ENCODE measurements at places on chromosomes 2 and 18.

DNA sequence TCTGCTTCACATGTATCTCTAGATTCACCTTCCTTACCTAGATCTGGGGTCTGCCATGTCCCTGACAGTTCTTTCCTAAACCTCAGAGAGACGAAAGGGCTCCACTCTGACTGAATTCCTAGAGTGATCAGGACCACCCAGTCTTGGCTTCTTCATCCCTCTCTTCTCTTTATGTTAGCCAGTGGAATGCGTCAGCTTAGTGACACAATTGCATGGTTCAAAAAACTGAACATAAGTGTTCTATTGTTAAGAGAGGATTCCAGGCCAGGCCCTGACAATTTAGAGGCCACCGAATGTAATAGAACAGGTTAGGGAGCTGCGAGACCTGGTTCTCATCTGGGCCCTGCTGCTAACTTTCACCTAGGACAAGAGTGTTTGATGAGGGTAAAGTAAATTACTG is 10.0 kb downstream of the PRELID3A start:
- no peak for DNase-seq

GRCh38 chr2:9800639-9800974 is 42.7 kb upstream of the TAF1B start:
- no peak for DNase-seq

- DNase-seq: no peak
Observed at GRCh38 chr2:165162466-165162865, 41.4 kb downstream of the SCN3A start.

- DNase-seq: no peak
Observed at GRCh38 chr2:201962774-201963562, 70.7 kb upstream of the FZD7 start.
